GM03348 (cell line): ENCODE measurements at places on chromosomes 5 and 9.

DNA sequence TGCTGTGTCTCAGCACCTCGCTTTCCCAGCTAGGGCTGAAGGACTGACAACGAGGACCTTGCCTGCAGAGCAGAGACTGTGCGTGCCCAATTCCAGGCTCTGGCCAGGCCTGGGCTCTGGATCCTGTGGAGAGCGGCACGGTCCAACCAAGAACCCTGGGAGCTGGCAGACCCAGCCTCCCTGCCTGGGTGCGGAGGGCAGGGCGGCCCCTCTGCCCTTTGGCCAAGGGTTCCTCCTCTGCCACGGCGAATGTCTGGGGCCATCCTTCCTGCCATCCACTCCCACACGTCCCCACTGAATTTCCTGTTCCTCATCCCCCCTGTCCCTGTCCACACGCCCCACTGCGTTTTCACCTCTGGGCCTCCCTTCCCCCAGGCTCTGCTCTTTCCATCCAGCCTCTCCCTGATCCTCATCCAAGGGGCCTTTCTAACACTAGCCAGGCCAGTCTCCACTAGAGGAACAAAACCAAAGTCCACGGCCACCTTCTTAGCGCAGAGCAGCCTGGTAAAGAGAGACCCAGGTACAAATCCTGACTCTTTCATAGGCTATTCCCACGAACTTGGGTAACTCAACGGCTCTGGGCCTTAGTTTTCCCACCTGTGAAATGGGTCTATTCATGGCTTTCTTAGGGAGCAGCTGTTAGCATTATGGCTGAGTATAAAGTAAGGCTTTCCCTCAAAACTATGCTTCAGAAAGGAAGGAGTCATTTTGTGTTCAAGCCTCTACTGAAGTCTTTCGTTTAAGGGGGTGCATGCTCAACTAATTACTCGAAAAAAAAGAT, 95.5 kb upstream of the PHYKPL start:
- DNase-seq, result no peak

DNA sequence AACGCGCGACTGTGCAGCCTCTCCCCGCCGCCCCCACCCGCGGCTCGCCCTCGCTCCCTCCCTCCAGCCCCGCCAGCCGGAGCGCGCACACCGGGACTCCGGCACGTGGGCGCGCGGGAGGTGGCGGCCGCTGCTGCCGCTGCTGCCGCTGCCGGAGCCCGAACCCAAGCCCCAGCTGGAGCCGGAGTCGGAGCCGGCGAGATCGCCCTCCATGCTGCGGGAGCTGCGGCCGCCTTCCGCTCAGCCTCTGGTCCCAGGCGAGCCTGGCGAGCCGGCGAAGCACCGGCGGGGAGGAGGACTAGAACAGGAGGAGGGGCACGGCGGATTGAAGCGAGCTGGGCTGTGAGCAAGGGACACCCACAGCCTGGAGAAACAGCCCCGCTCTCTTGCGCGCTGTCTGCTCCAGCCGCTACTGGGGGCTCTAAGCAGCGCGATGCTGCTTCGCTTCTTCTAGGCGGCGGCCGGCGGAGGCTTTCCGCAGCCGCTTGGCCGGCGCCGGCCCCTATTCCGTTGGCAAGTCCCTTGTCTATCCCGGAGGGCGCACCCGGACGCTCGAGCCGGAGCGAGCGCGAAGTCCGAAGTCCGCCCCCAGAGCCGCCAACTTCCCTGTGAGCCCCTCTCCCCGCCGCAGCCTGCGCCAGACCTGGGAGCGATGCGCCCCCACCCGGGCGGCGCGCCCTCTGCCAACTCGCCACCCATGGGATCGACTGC, 598.7 kb upstream of the SGCD start:
- DNase-seq, result peak; percentile 83

GRCh38 chr9:137550231-137550621, at the start of gene PNPLA7:
PNPLA7 (minus strand) TSS chr9:137550402; CDS start chr9:137550197, 205 bp downstream.
- peak; percentile 75 for DNase-seq

- DNase-seq, result no peak
These were observed 1765.3 kb downstream of the EFNA5 start for GRCh38 chr5:105905392-105905791.

GRCh38 chr5:67379753-67380152, 183.2 kb upstream of the CD180 start:
- DNase-seq, result no peak

GRCh38 chr5:58383448-58383847, 76.4 kb downstream of the PLK2 start:
- DNase-seq, result no peak

GRCh38 chr5:124582561-124582840, 163.9 kb downstream of the ZNF608 start:
- no peak for DNase-seq

GRCh38 chr5:9653811-9654210, 23.7 kb upstream of the TAS2R1 start:
- peak; percentile 75 for DNase-seq

GRCh38 chr5:38323645-38324295, 65.4 kb downstream of the EGFLAM start:
- DNase-seq, result peak; percentile 86

DNA sequence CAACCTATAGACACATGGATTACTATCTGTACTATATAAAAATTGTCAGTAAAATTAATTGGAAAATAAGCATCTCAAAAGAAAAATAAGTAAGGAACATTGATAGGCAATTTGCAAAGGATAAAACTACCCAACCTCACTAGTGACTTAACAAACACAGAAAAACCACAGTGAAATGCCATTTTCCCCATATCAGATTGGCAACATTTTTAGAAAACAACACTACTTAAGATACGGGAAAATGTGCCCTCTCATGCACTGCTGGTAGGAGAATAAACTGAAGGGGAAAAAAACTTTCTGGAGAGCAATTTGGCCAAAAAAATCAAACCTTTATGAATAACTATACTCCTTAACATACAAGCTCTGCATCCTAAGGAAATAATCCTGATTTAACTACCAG, 254.0 kb downstream of the DEPDC1B start:
- no peak for DNase-seq

DNA sequence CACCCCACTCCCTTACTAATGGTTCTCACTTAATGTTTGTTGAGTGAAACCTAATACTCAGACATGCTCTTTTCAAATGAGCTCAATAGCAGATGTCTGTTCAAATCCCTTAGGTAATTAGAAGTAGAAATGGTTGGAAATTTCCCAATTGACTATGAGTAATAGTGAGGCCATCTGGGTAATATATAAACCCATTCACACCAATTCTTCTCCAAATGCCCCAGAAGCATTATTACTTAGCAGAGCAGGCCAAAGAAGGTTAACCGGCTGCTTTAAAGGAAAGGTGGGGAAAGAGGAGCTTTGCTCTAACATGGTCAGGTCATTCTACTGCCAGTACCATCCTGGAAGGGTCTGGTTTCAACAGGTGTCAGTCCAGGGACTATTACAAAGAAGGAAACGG, 119.5 kb upstream of the MTAP start:
- DNase-seq, result no peak

DNA sequence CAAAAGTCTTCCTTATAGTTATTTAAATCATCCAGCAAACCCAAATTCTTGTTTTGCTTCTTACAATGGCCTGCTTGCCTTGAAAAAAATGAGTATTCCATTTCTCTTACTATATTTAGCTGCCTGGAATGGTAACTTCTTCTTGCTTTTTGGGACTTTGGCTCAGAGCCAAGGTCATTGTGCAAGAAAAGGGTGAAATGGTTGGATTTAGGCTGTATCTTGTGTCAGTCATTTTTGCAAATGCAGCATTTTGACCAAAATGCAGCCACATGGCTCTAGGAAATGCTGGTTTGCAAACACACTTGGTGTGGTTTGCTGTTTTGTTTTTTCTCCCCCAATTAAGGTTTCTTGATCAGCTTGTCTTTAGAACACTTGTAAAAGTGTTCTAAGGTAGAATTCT, 133.3 kb upstream of the ELL2 start:
- no peak for DNase-seq

DNA sequence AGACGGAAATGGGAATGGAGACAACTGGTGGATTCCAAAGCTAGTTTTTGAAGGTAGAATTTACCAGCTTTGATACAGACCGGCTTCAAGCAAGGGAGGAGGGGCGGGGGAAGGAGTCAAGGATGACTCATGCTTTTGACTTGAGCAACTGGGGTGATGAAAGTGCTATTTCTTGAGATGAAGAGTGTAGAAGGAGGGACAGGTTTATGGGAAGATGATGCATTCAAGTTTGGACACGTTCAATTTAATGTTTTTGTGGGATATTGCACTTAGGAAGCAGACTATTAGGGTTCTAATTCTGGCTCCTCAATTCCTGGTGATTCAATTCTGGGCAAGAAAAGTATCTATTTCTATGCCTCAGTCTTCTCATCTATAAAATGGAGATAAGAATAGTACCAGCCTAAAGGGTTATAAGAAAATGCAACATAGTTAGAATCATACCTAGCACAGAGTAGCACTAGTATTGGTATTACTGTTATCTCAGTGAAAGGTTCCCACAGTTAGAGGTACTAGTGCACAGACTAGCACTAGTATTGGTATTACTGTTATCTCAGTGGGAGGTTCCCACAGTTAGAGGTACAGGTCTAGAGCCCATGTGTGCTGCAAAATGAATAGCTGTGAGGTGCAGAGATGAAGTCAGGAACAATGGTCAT, 4.6 kb downstream of the NIPAL4 start:
- peak; percentile 87 for DNase-seq

DNA sequence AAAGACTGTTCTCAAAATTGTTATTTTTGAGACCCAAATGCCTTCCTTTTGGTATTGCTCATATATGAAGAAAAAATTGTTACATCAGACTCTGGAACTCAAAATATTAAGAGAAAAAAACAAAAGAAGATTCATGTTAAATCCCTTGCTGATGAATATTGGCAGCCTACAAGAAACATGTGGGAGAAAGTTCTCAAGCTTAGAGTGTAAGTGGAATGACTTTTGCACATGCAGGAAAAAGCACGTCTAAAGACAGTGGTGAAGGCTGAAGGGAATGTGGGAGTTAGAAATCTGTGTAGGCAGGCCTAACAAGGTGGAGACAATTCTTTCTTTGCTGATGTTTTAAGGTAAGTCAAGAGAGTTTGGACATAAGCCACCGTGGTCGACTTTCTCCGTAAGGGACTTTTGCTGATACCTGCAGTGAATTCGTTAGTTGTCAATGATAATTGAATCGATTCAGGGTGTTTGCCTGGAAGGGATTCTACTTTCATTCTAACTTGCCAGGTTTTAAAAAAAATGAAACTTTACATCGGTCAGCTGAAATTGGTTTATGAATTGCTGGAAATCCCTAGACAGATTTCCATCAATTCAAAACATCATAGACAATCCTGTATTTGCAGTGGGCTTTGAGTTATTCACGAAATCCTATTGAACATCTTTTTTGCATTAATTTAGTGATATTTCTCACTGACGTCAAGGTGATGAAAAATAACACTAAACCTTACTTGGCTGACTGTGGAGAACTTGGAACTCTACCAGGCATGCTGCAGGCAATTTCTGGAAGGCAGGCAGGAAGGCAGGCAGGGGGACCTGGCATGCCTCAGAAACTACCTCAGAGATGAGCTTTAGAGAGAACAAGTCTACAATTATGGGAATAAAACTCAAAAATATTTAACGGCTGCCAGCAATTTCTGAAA, 359.1 kb upstream of the ADAMTSL1 start:
- no peak for DNase-seq

- peak; percentile 3 for DNase-seq
These were observed 479.7 kb downstream of the CETN3 start for GRCh38 chr5:89929834-89930233.

DNA sequence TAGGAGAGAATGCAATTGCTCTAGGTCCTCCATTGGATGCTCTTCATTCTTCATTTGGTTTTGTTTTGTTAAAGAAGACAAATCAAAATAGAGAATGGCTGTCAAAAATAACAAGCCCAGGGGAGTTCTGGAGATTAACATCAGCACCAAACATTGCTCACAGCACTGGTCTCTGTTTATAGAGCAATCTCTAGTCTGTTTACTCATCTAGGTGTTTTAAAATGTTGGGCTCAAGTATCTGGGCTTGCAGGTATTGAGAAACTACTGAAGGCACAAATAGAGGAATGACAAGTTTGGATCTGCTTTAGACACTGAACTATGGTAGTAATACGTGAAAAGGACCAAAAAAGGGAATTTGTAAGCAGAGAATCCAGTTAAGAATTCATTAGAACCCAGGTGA, 77.0 kb upstream of the TMC1 start:
- DNase-seq, result no peak

DNA sequence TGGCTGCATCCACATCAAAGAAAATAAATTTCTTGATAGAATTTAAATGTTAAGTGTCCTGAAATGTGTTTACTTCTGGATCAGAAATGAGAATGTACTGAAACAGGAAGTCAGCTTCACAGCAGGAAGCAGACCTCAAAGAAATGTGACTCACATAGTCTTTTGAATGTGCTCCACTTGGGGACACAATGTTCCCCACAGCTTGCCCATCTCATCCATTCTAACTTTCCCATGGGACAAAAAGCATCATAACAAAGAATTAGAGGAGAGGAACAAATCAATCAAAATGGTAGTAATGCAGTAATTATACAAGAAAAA, 85.7 kb downstream of the GRAMD2B start:
- DNase-seq, result no peak

GRCh38 chr5:6820851-6821479, 107.7 kb downstream of the TENT4A start:
- peak; percentile 15 for DNase-seq

DNA sequence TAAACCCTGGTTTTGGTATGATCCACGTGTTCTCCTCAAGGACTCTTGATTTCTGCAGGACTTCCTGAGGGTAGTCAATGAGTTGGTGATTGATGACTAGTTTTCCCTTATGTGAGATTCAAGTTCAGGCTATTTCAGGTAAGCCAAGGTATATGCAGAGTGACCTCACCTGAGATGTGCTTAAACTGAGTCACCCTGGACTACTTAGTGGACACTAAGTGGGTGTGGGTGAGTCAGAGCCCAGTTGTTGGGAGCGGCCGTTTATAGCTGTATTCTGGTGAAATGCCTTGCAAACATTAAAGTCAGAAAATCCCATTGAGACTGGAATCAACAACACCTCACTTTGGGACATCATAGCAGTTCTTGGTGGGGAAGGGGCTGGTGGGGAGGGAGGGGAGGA, 62.9 kb downstream of the SLC28A3 start:
- DNase-seq, result no peak

GRCh38 chr5:165321912-165322311, 1816.5 kb downstream of the MAT2B start:
- DNase-seq, result peak; percentile 38

GRCh38 chr9:121886759-121887485, 206.2 kb downstream of the TTLL11 start:
- no peak for DNase-seq

DNA sequence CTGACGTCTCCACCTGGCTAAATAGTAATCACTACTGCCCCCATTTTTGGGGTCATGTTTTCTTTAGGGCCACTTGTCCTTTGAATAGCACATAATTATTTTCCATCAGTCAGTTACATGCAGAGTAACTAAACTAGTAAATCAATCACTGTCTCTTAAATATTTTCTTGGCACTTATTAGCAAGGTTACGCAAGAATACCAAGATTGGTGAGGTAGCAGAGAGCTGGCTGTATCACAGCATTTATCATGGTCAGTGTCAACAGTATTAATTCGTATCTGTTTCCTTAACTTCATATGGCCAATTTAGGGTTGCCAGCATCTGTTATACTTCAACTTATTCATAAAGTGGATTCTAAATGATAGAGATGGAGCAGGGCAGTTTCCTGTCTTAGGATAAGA, 346.8 kb upstream of the FAM174A start:
- DNase-seq, result no peak
